ENCODE measurements at places on chromosomes 7 and 10. TPM values are rescaled to one million over a fixed set of nuclear protein-coding genes. Genes with fewer than 3 reads are reported as not detected.

Gene SLC26A5
- total RNA-seq = not detected

Gene AMPH
- 0.49 TPM for total RNA-seq

Gene MYPN
- 0.49 TPM for total RNA-seq

Gene AOAH
- total RNA-seq = 0.38 TPM

Gene GRM3
- not detected for total RNA-seq

Gene HOXA6
- 11.1 TPM for total RNA-seq

All from mesangial cell (primary cell).